Astrocyte (in vitro differentiated cells and primary cell): ENCODE measurements at places on chromosomes 4 and X.

DNA sequence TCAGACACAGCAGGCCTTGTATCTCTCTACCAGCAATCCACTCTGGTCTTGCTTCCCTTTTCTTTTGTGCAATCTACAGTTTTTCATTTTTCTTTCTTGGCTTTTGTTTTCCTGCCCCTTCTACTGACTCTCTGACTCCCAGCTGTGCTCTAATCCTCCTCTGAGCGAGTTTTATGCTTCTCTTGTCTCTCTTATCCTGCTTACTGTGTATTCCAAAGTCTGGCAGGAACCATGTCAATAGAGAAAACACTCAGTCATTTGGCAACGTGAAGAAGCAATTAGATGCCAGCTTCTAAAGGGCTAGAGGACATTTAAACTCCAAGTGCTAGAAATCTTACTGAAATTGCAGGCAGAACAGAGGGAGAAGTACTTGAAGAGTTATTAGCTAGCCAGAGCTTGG lies 984.6 kb upstream of the TENM3 start:
- DNase-seq, result no peak

DNA sequence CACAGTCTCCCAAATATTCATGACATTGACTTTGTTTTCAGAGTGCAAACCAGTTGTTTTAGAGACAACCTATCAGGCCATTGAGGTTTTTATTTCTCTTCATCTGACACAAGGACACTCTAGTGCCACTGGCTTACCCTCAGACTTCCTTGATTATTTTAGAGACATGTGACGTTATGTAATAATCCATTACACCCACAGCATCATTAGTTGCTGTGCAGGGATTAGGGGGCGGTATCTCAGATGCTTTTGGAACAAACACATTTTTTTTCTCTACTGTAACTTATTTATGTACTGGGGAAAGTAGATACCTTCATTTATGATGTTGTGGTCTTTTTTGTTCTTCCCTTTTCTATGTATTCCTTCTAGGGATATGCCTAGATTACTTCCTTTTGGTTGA lies 2293.1 kb downstream of the PCDH7 start:
- no peak for DNase-seq

- no peak for DNase-seq
Observed at GRCh38 chrX:19382555-19383145, 38.9 kb downstream of the PDHA1 start.

GRCh38 chrX:109378281-109378680 lies 103.6 kb downstream of the GUCY2F start:
- DNase-seq, result no peak

DNA sequence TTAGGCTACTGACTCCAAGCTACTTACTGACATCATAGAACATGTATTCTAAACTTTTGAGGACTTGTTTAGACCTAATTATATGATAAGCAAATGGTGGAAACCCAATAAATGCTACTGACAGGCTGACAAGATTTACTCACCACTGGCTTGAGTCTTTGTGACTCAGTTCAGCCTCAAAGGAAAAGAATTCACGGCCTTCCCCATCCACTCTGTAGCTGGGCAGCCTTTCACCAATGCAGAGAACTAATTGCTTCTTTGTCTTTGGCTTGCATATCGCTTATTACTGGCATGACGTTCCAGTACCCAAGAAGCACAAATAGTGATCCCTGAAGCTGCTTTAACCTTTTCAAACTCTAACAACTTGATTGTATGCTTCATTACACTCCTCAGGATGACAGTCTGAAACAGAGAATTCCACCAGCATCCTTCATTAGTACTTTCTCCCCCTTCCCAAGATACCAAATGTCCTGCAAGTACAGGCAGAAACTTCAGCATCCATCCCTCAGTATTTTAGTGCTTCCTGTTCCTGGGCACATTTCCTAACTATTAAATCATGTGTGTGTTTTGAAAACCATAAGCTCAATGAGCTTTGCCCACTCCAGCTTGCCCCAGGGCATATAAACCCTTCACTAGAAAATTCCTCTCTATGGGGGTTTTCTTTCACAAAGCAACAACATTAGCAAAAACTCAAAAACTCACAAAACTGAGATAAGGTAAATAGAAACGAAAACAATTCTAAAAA lies 298.1 kb upstream of the SLC7A11 start:
- DNase-seq, result peak; percentile 59

- no peak for DNase-seq
Observed at GRCh38 chr4:54912155-54912554, 213.2 kb downstream of the KDR start.

DNA sequence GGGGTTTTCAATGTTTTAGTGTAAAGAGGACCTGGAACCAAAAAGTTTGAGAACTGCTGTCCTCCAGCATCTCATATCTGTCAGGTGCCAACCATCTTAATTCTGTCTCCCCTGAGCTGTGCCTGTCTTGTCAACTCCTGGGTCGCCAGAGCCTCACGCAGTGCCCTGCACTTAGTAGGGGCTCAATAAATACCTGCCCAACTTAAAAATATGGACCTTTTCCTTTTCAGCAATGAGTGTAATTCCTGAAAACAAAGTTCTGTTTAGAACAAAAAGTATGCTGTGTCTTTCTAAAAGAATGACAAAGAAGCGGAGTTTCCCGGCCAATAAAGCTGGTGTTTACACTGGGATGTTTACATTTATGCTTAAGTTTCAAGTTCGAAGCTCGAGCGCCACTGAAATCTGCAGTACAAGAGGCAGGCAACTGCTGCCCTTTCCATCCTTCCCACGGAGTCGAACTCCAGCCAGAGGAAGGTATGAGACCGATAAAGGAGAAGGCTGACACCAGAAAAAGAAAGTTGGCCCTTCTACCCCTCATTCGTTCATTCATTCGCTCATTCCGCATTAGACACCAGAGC lies 1.1 kb upstream of the HTATSF1 start:
- no peak for DNase-seq

GRCh38 chr4:28014469-28014868 lies 1153.8 kb downstream of the STIM2 start:
- DNase-seq, result no peak

DNA sequence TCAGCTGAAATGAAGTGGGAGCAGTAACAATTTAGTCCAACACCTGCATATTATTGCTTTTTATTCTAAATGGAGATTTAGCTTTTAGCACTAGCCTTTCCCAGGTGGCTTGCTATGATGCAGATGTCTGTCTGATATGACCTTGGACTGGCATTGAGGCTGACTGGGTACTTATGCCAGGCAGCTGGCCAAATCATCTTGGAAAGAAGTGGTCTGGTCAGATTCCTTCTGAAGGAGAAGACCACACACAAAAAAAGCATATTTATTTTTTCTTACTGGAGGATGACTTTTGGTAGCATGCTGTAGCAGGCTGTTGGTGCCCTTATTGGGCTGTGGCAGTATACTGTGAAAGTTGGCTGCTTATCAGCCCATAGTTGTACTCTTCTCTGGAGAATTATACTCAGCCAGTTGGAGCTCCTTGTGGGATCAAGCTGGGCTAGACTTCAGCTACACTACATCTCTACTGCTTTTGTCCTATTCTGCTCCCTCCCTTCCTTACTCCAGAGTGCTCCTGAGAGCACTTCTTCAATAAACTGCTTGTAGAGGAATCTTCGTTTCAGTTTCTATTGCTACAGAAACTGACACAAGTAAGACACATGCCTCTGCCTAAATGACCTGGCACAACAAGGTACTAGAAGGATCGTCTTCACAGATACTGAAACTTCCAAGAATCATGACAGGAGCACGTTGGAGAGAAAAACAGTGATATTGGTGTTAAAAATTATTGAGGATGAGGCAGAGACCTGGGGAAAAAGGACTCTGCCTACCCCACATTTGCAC lies 196.8 kb upstream of the RPS6KA3 start:
- DNase-seq, result no peak

GRCh38 chr4:113788888-113789287 lies 27.4 kb upstream of the CAMK2D start:
- no peak for DNase-seq

- peak; percentile 11 for DNase-seq
Observed at GRCh38 chr4:96260064-96260682, 420.3 kb downstream of the PDHA2 start.

GRCh38 chr4:5711479-5712184 lies 631 bp downstream of the EVC start:
- DNase-seq, result peak; percentile 68

- DNase-seq, result peak; percentile 49
Observed at GRCh38 chrX:39984191-39984956, 113.4 kb downstream of the BCOR start.

GRCh38 chr4:104524026-104524425 lies 29.3 kb upstream of the CXXC4 start:
- DNase-seq, result no peak

DNA sequence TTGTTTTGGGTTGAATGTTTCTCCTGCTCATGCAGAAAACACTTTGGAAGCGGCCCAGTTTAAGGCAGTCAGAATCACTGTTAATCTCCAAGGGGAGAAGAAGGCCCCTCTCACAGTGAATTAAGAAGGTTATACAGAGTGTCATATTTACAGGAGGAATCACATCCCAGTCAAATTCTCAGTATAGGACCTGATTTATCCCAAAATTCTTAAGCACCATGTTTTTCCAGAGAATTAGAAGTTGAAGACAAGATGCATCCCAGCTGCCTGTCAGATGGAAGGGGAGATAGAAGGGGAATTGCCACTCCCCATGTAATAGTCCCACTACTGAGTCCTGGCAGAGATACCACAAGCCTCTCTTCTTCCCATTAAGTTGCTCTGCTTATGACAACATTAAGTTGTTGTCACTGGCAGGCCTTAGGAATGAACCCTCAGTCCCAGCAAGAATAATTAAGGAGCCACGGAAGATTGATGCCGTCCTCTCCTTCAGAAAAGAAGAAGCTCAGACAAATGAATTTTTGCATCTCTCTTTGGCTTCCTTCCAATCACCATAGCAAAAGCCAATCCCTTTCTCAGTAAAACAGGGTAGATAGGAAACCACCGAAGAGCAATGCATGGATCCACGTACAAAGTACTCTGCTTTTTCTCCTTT lies 138.4 kb downstream of the LDB2 start:
- DNase-seq, result no peak
